ENCODE measurements at places on chromosomes 13 and 19. TPM values are rescaled to one million over a fixed set of nuclear protein-coding genes. Genes with fewer than 3 reads are reported as not detected.
A peak's percentile ranks its signal among the peaks of the same experiment; 100 is the strongest.

DNA sequence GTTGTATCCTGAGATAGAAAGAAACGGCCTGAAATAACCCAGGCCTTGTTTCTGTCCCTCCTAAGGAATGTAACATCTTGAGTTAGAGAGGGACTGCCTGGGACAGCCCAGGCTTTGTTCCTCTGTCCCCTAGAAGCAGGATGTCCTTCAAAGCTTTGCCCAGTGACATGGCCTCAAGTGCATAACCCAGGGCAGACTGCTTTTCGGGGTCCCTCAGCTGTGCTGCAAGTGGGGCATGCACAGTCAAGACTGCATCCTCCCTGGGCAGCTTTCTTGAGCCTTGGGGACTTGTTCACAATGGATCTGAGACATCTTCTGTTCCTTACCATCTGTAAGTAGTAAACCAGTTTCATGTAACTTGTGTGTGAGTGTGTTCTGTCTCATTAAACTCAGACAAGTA is 7.5 kb upstream of the EPSTI1 start:
- no peak for DNase-seq

DNA sequence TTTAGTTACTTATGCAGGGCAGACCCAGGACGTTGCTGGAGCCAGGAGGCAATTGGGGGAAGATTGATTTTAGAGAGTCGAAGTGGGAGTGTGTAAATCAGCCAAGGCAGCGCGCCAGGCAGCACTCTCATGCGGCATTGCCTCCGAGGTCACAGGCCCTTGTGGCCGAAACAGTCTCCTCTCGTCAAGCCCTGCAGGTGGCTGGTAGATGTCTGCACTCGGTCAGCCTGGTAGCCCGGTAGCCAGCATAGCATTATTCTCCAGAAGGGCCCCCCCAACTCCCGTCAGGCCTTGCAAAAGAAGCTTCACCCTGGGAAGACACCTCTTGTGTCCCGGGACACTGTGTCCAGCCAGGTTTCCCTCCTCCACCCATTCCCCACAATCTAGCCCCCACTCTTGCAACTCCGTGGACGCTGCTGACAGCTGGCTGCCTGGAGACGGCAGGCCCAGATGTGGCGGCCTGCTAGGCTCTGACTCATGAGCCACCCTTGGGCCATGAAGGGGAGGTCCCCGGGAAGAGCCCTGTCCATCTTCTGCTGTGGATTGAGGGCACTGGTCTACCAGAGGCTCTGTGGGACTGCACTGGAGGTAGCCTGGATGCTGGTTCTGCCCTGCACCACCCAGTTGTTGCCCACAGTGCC is 2.6 kb upstream of the PEPD start:
- no peak for DNase-seq

DNA sequence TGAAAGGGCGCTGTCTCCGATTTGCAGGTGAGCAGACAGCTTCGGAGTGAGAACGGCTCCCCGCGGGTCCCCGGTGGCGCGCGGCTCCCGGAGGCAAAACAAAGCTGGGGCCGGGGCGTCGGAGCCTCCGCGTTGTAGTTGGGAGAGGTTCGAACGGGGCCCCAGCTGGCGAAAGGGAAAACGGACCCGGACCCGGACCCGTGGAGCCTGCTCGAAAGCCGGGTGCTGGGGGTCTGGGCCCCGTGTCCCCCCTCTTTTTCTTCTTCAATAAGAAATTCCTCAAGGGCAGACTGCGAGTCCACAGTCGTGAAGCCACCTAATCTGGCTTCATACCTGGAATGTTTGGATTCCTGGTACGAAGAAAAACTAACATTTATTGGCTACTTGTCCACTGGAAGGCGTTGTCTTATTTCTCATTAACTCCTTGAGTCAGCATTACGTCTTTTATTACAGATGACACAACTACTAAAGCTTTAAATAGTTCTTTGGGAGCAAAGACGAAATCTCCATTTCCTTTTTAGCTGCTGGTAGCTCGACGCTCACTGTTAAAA is 632 bp upstream of the MTIF3 start:
- DNase-seq = peak; percentile 61

DNA sequence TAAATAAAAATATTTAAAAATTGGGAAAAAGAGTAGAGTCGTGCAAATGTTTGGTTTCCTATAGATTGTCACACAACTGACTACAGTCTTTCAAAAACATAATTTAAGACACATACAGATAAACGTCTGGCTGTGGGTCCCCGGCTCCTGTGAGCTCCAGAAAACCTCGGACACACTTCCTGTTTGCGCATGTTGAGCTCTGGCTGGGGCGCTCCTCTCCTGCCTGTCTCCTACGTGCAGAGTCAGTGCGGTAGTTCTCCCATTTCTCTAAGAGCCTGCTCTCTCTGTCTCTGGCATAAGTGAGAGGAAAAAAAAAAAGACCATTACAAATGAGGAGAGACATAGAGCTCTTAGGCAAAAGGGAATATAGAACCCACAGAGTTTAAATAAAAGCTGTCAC is 128.2 kb upstream of the OBI1 start:
- DNase-seq = no peak

ASPDH gene
- total RNA-seq = not detected

ZNF610 gene
- total RNA-seq = 3.9 TPM

PIK3R2 gene
- 11.4 TPM for total RNA-seq

All from activated naive CD8-positive, alpha-beta T cell treated with anti-CD3 and anti-CD28 coated beads, Interleukin-2, amount 10 ng/mL, durations not matched to agents 7 days and 5 days (primary cell).